Suppressor macrophage treated with lipopolysaccharide for 1 hour (primary cell): ENCODE measurements at places on chromosomes 12 and 14.
A peak's percentile ranks its signal among the peaks of the same experiment; 100 is the strongest.

- DNase-seq, result no peak
Observed at GRCh38 chr12:22325218-22325617, 9.3 kb downstream of the ST8SIA1 start.

GRCh38 chr12:128305336-128305892 is 38.4 kb downstream of the TMEM132C start:
- DNase-seq, result no peak

- DNase-seq, result no peak
Observed at GRCh38 chr12:49678711-49679110, 28.5 kb downstream of the FMNL3 start.

GRCh38 chr12:53097564-53098353 is at the start of gene IGFBP6:
TSS of gene IGFBP6 (plus strand) at chr12:53097667. CDS start at chr12:53097718, 51 bp downstream.
- DNase-seq, result no peak

DNA sequence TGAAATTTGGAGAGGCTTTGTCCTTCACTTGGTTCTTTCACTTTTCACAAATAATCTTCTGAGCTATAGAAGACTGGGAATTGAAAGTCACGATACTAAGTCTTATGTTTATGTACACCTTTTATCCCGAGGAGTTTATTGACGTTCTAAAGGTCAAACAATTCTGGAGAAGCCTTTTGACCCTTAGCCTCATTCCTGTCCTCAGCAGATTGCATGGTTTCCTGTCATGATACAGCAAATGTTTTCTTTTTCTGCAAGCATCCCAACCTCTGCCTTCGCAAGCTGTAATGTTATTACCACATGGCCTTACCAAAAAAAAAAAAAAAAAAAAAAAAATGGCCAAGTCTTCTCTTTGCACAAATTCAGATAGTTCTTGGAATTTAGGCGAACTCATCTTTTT is 411.7 kb upstream of the FLRT2 start:
- no peak for DNase-seq

- no peak for DNase-seq
Observed at GRCh38 chr14:26913786-26914185, 316.0 kb upstream of the NOVA1 start.

DNA sequence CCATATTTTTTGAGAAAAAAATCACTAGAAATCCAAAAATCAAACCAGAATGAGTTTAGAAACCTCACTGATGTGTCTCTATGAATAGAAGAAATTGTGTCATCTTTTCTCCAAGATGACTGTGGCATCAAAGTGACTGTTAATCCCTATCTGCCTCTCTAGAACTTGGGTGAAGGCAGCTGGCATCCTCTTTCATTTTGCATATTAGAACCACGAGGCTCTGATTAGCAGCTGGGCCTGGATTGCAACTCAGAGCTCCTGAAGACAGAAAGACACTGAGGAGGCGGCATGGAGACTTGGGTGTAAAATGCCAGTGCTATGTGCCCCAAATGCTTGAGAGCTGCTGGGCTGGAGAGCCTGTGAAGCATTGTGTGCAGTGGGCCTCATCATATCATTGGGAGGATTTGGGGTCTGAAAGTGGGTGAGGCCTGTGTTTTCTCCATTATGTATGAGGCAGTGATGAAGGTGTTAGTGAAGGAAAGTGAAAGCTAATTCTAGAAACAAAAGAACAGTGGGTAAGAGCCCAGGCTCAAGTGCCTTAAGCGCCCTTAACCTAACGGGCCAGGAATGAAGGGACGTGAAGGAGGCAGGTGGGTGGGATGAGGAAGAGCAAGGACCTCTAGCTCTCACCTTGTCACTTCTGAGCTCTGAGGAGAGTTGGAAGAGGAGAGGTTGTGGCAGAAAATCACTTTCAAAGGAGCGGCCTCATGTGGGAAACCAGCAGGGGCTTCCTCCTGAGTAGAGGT is 26.2 kb downstream of the NKX2-8 start:
- no peak for DNase-seq

DNA sequence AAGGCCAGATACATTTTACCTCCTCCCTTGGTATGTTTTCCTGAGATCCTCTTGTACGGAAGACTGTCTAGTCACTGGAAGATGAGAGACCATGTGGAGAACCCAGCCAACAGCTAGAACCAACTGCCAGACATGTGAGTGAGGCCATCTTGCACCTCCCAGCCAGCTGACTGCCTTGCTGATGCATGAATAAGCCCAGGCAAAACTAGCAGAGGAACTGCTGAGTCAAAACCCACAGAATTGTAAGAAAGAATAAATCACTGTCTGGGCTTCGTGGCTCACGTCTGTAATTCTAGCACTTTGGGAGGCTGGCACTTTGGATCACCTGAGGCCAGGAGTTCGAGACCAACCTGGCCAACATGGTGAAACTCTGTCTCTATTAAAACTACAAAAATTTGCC is 160.0 kb downstream of the TPH2 start:
- no peak for DNase-seq

DNA sequence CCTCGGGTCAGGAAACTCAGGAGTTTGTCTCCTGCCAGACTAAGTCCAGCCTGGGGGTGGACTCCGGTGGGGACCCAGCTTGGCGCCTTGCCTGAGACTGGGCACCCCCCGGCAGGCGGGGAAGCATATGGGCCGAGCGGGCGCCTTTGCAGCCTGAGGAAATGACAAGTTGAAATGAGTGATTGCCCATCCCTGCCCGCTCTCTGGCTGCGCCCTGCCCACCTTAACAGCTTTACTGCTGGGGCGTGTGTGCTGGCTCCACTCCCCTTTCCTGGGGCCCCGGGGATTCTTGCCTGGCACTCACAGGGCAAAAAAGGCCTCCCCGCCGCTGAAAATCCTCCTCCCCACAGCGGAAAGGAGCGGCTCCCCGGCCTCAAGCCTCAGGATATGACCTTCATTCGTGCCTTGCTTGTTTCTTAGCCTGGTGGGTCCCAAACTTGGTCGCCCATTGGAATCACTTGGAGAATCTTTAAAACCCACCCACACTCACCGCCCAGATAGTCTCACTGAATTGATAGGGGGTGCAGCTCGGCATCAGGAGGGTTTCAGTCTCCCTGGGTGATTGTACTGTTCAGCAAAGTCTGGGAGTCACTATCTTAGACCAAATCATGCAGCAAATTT is 1.5 kb downstream of the RFLNA start:
- no peak for DNase-seq

- DNase-seq, result no peak
Observed at GRCh38 chr12:94819011-94819410, 168.7 kb upstream of the TMCC3 start.

GRCh38 chr12:69873429-69873828 is 48.4 kb downstream of the MYRFL start:
- DNase-seq, result peak; percentile 19

- no peak for DNase-seq
Observed at GRCh38 chr12:41709012-41709411, 435.7 kb downstream of the GXYLT1 start.

- no peak for DNase-seq
Observed at GRCh38 chr12:48021485-48022179, 17.4 kb upstream of the COL2A1 start.

DNA sequence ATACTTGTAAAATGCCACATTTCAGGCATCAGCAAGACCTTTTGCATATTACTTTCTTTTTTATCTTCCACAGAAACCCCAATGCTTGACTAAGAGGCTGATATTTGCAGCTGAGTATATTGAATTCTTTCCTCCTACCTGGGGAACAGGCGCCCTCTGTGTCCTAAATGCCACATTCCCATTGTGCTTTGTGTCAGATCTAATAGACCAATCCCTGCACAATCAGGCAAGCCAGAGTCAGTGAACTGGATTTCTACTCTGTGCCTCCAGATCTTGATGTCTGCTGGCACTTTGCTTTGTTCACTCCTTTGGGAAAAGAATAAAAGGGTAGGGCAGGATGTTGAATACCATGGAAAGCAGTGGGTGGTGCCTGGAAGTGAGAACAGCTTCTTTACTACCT is 22.4 kb upstream of the TAS2R42 start:
- no peak for DNase-seq

GRCh38 chr14:70894868-70895267 is 12.4 kb upstream of the PCNX1 start:
- DNase-seq, result peak; percentile 64

GRCh38 chr12:109596418-109597244 is 23.0 kb downstream of the MVK start:
- DNase-seq, result no peak

DNA sequence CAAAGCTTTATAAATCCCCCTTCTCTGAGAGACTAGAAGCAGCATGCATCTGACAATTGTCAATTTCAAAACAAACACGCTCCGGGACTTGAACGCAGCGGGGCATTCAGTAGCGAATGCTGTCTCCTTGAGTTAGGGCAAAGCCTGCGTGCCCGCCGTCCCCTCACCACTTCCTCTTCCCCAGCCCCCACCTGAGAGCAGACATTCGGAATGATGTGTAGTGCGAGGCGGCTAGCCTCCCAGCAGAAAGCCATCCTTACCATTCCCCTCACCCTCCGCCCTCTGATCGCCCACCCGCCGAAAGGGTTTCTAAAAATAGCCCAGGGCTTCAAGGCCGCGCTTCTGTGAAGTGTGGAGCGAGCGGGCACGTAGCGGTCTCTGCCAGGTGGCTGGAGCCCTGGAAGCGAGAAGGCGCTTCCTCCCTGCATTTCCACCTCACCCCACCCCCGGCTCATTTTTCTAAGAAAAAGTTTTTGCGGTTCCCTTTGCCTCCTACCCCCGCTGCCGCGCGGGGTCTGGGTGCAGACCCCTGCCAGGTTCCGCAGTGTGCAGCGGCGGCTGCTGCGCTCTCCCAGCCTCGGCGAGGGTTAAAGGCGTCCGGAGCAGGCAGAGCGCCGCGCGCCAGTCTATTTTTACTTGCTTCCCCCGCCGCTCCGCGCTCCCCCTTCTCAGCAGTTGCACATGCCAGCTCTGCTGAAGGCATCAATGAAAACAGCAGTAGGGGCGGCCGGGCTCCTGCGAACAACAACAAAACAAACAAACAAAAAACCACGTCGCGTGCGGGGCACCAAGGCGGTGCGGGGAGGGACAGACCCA is 2.2 kb downstream of the PRMT8 start:
- DNase-seq, result no peak

GRCh38 chr12:75909714-75910656 is 121.6 kb downstream of the PHLDA1 start:
- no peak for DNase-seq

DNA sequence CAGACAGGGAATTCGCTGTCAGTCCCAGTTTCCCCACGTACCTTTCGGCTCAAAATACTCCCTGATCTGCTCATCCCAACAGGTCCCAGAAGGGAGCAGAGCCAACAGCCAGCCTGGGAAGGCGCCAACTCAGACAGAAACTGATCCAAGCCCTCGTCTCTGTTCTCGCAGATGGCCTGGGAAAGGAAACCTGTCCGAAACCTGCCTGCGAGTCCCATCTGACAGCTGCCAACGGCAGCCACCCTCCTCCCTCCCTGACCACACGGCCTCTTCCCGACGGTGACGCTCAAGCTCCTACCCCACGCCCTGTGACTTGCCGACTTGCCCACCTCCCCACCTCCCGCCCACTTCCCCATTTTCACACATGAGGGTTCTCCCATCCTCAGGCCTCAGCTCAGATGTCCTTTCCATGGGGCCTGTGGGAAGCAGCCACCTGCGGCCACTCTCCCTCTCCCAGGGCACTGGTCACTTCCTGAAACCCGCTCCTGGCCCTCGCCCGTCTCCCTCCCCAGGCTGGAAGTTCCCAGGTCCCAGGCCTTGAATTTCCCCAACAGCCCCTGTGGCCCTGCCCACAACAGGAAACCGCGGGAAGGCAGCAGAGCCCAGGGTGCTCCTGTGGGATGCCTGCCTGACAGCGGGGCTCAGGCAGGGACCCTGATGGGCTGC is 60.9 kb upstream of the FBRSL1 start:
- peak; percentile 80 for DNase-seq

- no peak for DNase-seq
Observed at GRCh38 chr12:71164568-71165197, 6.9 kb upstream of the TSPAN8 start.

DNA sequence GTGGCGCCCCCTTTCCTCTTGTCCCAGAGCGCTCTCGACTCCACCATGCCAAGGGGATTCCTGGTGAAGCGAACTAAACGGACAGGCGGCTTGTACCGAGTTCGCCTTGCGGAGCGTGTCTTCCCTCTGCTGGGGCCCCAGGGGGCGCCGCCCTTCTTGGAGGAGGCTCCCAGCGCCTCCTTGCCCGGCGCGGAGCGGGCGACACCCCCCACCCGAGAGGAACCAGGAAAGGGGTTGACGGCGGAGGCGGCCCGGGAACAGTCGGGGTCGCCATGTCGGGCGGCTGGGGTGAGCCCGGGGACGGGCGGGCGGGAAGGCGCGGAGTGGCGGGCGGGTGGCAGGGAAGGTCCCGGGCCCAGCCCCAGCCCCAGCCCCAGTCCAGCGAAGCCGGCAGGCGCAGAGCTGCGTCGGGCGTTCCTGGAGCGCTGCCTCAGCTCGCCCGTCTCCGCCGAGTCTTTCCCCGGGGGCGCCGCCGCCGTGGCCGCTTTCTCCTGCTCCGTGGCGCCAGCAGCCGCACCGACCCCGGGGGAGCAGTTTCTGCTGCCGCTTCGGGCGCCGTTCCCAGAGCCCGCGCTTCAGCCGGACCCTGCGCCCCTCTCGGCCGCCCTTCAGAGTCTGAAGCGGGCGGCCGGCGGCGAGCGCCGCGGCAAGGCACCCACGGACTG is 376 bp downstream of the INSM2 start:
- no peak for DNase-seq

DNA sequence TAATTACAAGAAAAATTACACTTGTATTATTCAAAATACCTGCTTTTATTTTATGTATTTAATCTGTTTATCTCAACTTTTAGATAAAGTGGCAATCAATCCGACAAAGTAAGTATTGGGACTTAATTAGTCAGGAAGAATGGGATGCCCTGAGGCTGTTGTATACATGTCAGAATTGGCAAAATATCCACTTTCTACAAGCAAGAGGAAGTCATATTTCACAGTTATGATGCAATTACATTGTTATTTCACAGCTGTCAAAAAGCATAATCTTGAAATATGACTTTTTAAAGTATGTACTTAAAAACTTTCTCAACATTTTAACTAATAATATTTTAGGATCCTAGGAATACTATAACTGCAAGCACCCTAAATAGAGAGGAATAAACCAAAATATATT is 357.1 kb upstream of the MGAT4C start:
- DNase-seq, result no peak
